ENCODE measurements at places on chromosomes 4 and X.

DNA sequence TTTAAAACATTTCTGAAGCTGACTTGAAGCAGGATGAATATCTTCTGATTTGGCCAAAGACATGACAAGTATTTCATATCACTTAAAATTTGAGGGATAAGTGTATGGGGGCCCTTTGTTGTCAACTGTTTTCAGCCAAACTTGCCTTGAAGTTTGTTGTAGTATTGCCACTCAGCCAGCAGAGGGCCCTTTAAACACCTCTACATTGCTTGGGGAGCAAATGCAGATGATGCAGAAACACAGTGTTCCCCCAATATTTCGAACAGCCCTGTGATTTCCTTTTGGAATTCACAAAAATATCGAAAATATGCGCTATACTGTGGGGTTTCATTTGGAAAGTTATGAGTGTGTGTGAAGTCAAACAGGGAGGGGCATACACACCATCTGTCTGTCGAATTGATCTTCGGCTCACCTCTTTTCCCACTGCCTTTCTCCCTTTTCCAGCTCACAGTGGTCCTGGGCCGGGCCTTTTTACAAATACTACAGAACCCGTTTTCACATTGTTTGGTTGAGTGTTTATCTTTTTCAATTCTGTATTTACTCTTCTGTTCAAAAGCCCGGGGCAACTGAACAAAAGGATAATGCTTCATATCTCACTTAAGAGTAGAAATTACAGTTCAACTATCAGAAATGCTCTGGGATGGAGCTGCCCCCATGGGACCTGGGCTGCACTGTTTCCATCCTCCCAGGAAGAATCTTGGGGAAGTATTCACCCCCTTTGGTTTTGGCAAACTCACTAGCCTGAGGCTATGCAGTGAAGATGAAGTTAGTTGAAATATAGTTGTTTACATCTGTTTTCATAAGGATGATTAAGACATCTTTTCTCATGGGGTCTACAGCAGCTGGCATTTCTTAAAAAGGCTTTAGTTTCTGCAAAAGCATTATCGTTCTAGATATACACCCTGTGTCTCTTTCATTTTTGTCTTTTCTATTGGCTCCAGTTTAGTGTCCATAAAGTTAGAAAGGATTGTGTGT, 137.6 kb downstream of the EGF start:
- no peak for DNase-seq

DNA sequence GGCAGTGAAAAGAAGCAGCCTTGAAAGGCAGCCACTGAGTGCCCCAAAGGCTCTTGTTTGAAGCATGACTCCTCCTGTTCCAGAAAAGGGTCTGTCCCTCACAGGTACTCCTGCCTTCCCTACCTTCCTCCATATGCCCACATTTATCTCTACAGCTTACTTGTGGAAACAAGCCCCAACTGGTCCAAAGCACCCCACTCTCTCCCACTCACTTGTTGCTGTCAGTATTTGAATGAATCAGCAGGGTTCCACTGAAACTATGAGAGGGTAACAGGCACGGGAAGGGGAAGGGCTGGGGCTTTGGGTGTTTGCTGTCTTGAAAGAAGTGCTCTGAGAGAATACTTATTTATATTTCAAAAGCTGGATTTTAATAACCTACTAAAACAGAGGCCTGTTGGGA, 34.9 kb downstream of the GPR143 start:
- no peak for DNase-seq

GRCh38 chr4:88522702-88523324, 763 bp downstream of the PYURF start:
- no peak for DNase-seq

- no peak for DNase-seq
Observed at GRCh38 chr4:48340276-48340964, 909 bp upstream of the SLAIN2 start.

- DNase-seq: no peak
Observed at GRCh38 chr4:142696334-142697122, 149.6 kb downstream of the INPP4B start.

- DNase-seq: no peak
Observed at GRCh38 chrX:11334165-11334564, 41.0 kb downstream of the AMELX start.

- DNase-seq: no peak
Observed at GRCh38 chrX:29947225-29947624, 268.1 kb upstream of the MAGEB2 start.

DNA sequence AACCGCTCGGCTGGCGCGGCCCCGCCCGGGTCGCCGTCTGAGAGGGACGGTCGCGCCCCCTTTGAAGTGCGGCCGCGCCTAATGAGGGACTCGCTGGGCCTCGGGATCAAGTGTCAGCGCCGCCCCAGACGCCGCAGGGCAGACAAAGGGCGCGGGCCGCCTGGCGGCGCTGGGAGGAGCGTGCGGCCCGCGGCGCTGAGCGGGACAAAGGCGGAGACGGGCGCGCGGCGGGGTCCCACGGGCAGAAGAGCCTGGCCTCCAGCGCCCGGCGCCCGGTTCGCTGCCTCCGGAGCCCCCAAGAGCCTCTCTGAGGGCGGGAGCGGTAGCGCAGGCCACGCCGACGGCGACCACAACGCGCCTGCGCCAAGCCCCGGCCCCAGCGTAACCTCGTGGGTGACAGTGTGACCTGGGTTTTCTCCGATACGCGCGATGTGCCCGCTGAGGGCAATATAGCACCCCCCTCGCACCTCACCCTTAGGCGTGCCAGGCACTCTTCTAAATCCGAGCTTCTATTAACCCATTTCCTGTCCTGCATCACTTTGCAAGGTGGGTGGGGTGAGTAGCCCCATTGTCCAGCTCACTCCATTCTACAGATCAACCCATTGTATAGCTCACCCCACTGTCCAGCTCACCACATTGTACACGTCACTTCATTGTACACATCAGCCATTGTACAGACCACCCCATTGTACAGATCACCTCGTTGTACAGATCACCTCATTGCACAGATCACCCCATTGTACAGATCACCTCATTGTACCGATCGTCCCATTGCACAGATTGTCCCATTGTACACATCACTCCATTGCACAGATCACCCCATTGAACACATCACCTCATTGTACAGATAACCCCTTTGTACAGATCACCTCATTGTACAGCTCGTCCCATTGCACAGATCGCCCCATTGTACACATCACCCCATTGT, 33.7 kb upstream of the STX18 start:
- no peak for DNase-seq

GRCh38 chr4:97656044-97656720, 487.1 kb downstream of the STPG2 start:
- no peak for DNase-seq

GRCh38 chr4:89269121-89269666, 38.4 kb downstream of the GPRIN3 start:
- no peak for DNase-seq

GRCh38 chrX:1398431-1399340, 6.8 kb upstream of the SLC25A6 start:
- DNase-seq: no peak

DNA sequence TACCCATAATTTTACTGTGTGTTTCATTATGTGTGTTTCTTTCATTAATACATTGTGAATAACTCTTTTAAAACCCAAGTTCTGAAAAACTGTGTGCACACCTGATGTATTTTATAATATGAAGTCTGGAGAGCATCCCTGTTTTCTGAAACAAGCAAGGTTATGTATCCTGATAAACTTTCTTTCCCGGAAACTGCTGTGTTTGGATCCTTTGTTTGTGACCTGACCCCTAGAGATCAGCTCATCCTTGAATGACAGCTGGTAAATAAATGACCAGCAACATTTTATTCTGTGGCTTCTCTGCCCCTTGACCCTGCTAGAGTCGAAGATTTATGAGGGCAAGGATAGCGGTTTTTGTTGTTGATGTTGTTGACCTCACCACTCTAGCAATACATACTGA, 535.6 kb upstream of the ZFP42 start:
- DNase-seq: no peak

Measured in AG09319 (cell line).